ENCODE measurements at places on chromosomes 11 and 22. TPM values are rescaled to one million over a fixed set of nuclear protein-coding genes. Genes with fewer than 3 reads are reported as not detected.

DNA sequence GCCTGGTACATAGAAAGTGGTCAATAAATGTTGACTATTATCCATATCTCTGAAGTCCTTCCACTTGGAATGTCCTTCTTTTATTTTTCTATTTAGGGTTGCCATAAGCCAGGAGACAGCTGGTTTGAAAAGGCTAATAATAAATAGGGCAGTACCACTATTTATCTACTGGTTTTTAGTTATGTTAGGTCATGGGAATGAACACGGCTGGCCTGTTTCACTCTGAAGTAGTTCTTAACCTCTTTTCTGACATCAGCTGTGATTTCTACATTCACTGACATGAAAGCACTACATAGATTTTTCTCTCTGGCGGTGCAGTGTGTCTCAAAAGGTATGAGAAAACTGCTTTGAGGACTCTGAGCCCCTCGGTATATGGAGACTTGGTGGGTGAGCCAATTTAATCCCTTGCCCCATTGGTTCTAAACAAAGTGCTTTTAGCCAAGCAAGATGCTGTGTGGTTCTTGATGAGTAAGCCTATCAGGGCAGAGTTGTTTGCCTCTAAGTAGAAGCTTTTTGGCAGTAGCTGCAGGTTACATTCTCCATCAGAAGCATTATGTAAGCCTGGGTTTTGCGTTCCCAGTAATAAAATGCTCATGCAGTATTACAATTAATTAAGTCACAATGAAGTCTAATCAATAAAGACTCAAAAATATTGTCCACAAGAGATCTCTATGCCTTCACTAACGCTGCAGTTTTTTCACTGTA lies 48.7 kb upstream of the APOA1 start:
- DNase-seq: no peak

The RFPL3 gene
- 0.13 TPM for polyA plus RNA-seq

The DENND5A gene
- polyA plus RNA-seq: 106 TPM

- DNase-seq: no peak
These were observed 86.1 kb upstream of the ZBED5 start for GRCh38 chr11:10943968-10944367.

- DNase-seq: no peak
These were observed 19.4 kb upstream of the KDM4E start for GRCh38 chr11:95005642-95006041.

DNA sequence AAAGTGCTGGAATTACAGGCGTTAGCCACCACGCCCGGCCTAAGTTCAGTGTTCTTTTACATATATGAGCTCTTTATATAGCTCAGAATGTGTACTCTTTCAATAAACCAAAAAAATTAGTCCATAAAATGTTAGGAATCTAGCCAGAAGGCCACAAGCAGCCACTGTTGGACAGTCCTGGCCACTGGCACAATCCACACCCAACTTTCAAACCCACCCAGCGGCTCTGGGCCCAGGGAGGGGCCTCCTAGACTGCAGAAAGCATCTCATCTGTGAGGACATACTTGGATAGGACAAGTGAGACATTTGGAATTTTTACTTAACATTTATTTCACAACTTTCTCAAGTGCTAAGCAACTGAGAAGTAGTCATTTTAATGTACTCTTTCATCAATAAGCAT lies 6.4 kb downstream of the PACSIN2 start:
- DNase-seq: no peak

The PRRG4 gene
- polyA plus RNA-seq: 6.0 TPM

- DNase-seq: no peak
These were observed 51.9 kb upstream of the ARHGAP42 start for GRCh38 chr11:100635194-100635593.

DNA sequence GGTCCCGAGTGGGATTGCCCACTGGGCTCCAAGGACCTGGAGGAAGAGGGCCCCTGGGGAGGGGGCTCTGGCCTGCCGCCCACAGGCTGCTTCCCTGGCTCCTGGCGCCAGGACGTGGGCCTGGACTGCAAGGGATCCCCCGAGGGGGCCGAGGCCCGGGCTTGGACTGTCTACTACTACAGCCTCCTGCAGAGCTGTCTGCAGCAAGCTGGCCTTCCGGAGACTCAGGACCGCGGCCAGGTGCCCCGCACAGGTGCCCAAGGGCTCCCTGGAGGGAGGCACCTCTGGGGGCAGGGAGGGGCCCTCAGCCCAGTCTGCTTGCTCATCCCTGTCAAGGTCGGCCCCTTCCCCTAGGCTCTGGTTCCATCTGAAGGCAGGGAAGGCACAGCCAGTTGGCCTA lies 1.9 kb downstream of the CARNS1 start:
- no peak for DNase-seq

DNA sequence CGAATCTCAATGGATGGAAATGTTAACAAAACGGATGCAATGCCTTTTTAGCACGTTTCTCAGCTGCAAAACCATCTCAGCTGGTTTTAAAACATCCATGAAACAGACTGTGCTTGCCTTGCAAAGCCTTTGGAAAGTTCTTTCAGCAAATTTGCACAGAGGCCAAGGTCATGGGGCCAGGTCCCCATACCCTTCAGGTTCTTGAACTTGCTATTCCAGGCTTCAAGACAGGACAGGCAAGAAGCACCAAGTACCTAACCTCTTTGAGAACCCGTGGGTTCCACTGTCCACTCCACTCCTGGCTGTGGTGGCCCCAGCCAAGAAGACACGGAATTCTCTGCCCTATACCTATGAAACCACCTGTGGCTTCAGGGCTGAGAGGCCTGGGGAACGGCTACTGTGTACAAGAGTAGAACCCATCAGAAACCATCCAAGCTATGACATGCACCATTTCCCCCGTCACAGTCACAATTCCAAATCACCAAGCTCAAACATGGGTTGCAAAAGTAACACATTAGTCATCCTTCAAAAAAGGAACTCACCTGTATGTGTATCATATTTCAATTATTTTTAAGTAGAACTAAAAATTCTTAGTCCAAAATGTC lies 17.0 kb downstream of the TNKS1BP1 start:
- no peak for DNase-seq

GRCh38 chr22:46563381-46564083 lies 26.1 kb upstream of the CELSR1 start:
- no peak for DNase-seq

DNA sequence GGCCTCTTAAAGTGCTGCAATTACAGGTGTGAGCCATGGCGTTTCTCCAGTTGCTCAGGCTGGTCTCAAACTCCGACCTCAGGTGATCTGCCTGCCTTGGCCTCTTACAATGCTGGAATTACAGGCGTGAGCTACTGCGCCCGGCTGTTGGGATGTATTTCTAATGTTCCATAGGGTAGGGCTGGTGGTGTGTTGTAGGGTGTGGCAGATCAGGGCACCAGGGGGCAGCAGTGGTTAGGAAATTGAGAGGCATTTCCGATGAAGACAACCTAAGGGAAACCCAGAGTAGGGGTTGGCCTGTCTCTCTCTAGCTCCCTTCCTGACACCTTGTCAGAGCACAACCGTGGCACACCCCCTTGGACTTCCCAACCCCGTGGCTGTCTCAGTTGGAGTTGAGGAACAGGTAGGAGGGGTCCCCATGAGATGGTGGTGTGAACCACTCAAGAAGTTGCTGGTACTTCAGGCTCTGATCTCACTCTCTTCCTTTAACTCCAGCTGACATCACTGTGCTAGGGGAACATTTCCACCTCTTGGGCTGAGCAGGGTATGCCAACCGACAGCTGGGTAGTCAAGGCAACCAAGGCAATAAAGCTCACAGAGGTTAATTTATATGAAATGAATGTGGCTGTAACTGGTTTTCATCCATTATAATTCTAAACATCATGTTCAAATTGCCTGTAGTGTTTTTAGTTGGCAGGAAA lies 33.0 kb downstream of the YWHAH start:
- no peak for DNase-seq

DNA sequence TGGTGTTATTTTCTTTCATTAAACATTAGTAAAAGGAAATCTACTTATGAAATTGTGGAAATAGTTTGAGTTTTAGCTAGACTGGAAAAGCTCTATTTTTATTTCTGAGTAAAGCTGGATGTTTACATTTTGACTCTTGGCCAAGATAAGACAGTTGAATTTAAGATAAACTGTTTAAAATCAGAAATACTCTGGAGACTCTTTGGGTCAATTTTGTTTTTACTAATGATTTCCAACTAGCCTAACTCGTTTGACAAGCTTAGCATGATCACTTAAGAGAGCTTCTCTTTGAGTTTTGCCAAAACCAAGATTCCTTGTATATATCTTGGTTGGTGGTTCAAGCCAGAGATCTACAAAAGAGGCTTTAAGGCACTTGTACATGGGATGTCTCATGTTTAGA lies 724.8 kb upstream of the LUZP2 start:
- DNase-seq: no peak

The SCGB1A1 gene
- polyA plus RNA-seq: not detected

DNA sequence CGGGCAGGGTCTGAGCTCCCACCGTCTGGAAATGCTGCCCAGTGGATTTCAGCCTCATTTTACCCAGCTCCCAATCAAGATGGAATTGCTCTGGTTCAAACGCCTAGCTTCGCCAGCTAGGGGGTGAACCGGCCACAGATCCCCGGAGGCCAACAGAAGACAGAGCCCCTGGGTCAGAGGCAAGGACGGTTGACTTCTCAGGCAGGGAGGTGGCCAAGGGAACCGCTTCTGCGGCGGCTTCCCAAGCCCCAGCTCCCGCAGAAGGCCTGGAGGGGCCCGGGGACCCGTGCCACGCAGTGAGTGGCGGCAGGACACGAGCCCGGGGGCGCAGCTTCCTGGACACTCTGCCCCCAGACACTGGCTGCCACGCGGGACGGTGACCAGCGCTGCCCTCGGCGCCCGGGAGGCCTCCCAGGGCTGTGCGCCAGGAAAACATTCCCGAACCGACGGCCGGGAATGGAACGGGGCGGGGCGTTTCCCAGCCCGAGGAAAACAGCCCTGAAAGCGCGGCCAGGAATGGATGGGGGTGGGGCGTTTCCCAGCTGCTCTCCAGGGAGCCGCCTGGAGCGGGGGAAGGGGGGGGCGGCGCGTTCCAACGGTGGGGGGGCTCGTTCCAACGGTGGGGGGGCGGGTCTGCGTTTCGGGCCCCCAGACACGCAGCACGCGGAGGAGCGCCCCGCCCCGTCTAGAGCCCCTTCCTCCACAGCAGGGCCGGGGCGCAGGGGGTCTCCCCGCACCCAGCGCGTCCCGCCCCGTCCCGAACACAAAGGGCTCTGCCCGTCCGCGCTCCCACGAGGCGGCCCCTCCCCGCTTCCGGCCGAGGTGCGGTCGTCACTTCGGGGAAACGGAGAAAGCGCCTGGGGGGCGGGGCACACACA lies 13.5 kb upstream of the B4GALNT4 start:
- no peak for DNase-seq

GRCh38 chr22:48488149-48488551 lies 1339.5 kb downstream of the BRD1 start:
- no peak for DNase-seq

The IGF2 gene
- polyA plus RNA-seq: 718 TPM

The MAJIN gene
- 0.57 TPM for polyA plus RNA-seq

The TECTA gene
- polyA plus RNA-seq: 2.1 TPM

The OR4S1 gene
- polyA plus RNA-seq: not detected

GRCh38 chr11:46277622-46278386 lies at the start of gene CREB3L1:
Gene CREB3L1 (plus strand): TSS chr11:46277662. CDS start chr11:46278112, 450 bp downstream.
- DNase-seq: no peak

DNA sequence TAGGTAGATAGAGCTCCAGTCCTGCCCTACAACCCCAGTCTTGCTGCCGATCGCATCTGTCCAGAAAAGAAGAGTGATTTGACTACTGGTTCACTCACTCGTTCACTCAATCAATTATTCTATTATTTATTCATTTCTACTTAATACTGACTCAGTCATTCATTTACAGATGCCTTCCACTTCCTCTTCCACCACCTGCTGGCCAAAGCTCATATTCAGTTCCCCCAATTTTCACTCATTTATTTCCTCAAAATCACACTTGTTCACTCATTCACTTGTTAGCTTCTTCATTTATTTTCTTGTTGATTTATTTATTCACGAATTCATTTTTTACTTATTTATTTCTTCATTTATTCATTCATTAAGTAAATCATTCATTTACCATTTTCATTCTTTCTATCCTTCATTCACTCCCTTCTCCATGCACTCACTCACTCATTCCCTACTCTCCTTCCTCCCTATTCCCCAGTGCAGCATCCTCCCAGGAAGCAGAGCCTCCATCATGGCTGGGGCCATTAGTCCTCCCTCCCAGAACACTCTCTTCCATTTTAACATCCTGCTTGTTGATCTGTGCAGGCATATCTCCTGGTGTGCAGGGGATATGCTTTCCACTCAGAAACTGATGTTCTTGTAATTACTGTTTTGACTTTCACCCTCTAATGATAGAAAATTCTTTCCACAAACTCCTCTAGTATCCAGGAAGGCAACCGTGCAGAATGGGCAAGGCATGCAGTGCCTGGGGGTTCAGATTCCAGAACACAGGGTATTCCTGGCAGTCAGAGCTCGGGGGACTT lies 281.0 kb downstream of the TENM4 start:
- DNase-seq: no peak

DNA sequence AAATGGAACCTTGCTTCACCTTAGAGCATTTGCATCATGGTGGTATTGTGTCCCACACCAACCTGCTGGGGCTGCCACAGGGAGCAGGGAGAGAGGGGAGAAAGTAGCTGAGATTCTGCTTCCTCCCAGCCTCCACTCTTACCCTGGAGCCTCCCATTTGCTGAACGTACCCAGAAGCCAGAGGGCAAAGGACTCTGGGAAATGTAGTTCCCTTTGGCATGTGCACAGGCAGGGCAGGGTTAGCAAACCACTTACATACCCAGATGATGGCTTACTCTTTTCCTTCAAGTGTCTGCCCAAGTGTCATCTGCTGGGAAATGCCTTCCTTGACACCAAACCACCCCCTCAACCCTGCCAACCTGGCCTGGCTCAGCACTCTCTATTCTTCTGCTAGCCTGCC lies 16.9 kb downstream of the SMIM38 start:
- no peak for DNase-seq

DNA sequence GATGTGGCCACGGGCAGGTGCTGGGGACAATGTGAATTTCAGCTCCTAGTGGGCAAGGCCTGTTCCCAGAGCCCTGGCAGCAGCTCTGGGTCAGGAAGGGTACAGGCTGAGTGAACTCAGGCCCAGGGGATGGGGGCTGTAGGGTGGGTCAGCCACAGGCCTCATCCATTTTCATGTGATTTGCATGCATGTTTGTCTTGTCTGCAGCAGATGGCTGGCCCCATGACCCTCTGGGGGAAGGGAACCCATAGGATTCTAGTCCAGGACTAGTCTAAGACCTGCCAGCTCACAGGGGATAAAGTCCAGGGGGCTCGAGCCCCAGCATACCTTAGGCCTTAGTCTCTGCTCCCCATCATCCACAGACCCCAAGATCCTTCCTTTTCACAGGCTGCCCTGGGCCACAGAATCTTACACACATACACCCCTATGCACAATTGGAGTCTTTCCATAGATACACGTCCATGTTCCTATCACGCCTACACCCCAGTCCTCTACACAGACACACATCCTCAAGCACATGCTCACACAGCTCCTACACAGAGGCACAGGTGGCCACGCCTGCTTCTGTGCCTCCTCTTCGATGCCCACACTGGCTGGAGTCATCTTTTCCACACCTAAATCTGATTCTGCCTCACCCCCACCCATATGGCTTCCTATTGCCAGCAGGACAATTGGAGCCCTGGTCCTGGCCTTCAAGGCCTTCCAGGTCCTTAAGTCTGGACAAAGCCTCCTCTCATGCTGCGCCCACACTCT lies 25.7 kb downstream of the PDE2A start:
- DNase-seq: no peak
